ENCODE measurements at places on chromosomes 1 and 21. TPM values are rescaled to one million over a fixed set of nuclear protein-coding genes. Genes with fewer than 3 reads are reported as not detected.

DNA sequence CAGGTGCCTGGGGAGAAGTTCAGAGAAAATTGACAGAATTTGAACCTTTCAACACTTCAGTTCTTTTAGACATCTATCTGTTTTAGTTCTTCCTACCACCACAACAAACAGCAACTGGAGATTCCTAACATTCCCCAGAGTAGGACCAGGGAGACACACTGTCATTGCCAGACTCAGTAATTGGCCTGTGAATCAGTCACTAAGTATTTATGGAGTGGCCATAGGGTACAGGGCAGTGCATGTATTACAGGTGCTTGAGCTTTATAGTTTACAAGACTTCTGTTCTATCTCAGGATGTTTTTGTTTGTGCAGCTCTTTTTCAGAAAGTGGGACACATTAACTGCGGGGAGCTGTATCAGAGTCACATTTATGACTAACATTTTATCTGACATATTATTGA lies 1.7 kb downstream of the CDC14A start:
- no peak for DNase-seq

DNA sequence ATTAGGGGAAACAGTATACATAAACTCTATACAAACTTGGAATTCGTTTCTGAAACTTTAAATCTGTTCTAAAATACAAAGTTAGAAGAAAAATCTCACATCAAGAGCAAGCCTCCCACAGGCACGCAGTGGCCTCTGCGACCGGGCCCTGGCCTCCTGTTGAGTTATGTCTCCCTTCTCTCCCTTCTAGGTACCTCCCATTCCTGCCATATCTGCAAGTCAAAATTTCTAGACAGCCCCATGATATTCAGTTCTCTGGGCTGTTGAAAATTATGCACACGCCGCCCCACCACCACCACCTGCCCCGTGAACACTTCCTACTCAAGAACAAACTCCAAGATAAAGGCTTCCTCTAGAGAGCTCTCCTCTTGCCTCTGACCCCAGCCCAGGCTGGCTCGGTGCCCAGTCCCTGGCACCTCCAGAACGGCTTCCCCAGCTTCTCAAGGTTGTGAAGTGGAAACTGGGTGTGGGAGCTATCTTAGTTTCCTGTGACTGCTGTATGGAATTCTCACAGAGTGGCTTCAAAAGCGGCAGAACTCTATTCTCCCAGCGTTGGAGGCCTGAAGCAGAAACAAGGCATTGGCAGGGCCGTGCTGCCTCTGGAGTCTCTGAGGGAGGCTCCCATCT lies 37.7 kb upstream of the LRP8 start:
- no peak for DNase-seq

GRCh38 chr1:198890214-198890930 lies 251.5 kb downstream of the PTPRC start:
- DNase-seq = no peak

- DNase-seq = no peak
Observed at GRCh38 chr1:87560601-87561360, 232.1 kb downstream of the LMO4 start.

DNA sequence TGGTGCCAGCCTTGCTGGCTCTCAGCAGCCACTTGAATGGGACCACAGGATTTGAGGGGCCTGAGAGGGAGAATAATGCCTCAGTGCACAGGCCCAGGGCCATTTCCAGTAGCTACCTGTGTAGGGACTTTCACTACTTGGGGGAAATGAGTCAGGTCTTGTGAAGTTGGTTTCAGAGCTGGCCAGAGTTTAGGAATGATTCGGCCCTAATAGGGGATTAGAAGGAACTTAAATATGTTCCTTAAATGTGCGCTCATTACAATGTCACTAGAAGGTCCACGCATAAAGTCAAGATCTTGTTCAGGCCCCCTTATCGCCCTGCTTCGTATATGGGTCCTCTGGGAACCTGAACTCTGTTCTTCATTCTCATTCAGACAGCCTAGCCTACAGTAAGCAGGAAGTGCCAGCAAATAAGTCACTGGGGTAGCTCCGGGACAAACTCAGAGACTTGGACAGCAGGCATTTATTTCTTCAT lies 5.6 kb upstream of the AKR1A1 start:
- DNase-seq = no peak

DNA sequence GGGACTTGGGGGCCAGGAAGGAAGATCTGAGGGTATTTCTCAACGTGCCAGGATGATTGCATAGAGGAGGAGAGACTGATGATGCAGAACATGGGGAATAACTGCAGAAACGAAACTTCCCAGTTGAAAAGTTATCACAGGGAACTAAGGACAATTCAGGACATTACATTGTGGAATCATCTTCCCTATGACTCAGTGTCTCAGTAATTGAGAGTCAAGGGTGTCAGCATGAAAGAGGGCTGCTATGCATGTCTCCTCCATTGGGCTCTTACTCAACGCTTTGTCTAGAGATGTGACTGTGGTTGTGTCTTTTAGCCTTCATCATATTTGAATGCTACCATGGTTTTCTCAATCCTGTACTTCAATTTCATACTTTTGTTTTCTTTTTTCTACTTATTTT lies 48.9 kb upstream of the PTGFR start:
- DNase-seq = no peak

Gene NLRP3
- 1.4 TPM for total RNA-seq

GRCh38 chr21:42236693-42237092 lies 17.8 kb downstream of the ABCG1 start:
- DNase-seq = no peak

Gene HTR6
- total RNA-seq = not detected

DNA sequence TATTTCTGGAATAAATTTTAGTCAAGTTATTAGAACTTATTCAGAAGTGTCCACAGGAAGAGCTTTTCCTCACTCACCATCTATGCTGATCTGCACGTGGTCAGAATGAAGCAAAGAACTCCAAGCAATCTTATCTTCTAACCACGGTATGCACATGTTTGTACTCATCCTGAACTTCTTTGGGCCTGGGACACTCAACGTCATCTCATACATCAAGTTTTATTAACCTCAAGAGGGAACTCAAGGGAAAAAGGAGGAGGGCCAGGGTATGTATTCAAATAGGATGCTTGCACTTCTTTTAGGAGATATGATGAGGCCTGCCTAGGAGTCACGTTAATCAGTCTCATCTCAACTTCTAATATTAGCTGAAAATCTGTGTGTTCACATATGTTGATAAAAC lies 142.5 kb downstream of the C1orf94 start:
- DNase-seq = no peak

GRCh38 chr1:59052166-59052590 lies 244.7 kb upstream of the FGGY start:
- DNase-seq = peak; percentile 76

Gene AMY1A
- not detected for total RNA-seq

DNA sequence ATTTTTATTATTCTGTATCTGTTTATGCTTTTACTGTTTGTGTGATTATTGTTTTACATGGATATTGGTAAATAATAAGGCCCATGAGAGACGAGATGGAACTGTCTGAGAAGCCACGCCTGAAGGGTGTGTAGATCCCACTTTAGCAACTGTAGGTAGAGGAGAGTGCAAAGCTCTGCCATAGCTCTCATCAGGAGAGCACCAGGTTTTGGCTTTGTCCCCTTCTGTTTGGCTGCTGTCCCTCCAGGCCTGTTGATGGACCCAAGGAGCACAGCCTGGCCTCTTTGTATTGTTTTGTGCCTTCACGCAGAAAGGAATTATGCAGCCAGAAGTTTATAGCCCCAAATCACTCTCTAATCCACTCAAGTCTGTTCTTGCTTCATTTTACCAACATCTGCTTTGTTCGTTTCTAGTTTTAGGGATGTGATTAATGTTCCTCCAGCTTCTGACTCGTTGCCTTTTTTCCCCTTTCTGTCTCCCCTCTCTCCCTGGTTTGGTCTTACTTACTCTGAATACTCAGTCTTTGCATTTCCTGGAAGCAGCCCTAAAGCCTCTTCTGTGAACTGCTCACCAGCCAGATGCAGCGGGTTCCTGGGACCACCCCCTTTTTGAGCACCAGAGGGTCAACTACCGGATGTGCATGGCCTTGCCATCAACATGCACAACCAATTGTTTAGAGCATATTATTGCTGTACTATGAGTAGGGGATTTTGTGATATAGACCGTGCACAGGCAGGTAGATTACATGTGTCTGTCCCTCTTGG lies 127.3 kb downstream of the HHAT start:
- DNase-seq = no peak

Gene HMCN1
- total RNA-seq = 3.5 TPM

DNA sequence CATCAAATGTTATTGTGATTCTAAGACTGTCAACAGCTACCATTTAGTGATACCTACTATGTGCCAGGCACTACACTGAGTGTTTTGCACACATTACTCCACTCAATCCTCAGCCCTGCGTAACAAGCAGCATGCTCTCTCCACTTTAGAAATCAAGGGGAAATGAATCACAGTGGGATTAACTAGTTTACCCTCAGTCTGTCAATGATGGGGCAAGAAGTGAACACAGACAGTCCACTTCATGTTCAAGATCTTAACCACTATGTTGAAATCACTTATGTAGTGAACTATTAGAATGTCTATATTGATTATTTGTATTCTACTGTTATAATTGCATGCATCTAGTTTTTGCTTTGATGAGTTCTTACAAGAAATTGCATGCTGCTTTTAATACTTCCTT lies 165.3 kb downstream of the LTN1 start:
- no peak for DNase-seq

- DNase-seq = no peak
Observed at GRCh38 chr1:225747566-225747965, 30.1 kb upstream of the SRP9 start.

- no peak for DNase-seq
Observed at GRCh38 chr21:30953605-30954004, 72.2 kb upstream of the KRTAP11-1 start.
